ENCODE measurements at places on chromosomes 4 and X.

- DNase-seq = peak; percentile 68
Observed at GRCh38 chr4:186840222-186840701, 116.6 kb upstream of the FAT1 start.

DNA sequence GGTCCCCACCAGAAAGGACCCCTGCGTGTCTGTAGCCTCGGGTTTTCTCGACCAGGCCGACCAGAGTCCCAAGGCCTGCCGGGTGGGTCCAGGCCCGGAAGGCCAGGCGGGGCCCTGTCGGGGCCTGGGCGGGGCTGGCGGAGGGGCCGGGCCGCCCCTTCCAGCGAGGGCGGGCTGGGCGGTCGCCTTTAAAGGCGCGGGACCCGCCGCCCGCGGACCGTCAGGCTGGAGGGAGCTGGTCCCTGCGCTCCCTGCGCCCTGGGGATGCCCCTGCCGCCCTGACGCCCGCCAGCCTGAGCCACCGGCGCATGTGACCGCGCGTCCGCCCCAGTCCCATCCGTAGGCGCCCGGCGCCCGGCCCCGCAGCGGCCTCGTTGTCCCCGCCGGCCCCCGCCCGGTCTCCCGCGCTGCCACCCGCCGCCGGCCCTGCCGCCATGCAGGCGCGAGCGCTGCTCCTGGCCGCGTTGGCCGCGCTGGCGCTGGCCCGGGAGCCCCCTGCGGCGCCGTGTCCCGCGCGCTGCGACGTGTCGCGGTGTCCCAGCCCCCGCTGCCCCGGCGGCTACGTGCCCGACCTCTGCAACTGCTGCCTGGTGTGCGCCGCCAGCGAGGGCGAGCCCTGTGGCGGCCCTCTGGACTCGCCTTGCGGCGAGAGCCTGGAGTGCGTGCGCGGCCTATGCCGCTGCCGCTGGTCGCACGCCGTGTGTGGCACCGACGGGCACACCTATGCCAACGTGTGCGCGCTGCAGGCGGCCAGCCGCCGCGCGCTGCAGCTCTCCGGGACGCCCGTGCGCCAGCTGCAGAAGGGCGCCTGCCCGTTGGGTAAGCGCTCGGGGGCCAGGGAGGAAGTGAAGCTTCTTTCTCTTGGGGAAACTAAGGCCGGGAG lies at the start of gene HTRA3:
Gene HTRA3, plus strand, starts transcription at position 220 of the 883 bp plus-strand sequence. Its CDS starts 215 bp downstream, at position 435.
- DNase-seq = peak; percentile 79

GRCh38 chrX:729583-730409 lies 99.2 kb downstream of the SHOX start:
- DNase-seq = no peak

DNA sequence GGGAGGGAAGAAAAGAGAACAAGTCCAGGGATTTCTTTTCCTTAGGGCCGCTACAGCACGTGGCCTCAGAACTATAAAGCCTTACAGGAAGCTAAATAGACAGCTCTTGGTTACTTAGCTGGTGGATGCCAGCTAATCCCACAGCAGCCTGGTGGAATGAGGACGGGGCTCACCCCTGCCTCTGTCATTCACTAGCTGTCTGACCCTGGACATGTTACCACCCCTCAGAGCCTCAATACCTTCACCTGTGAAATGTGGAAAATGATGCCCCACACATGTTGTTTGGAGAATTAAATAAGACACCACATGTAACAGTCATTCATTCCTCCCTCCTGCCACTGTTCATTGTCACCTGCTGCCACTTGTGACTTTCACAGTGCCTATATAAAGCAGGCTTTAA lies 15.7 kb downstream of the CCKAR start:
- no peak for DNase-seq

GRCh38 chrX:142296421-142296820 lies 91.3 kb upstream of the MAGEC2 start:
- no peak for DNase-seq

- DNase-seq = no peak
Observed at GRCh38 chr4:85700362-85700761, 225.4 kb downstream of the ARHGAP24 start.

GRCh38 chr4:87783781-87784180 lies 15.6 kb upstream of the IBSP start:
- no peak for DNase-seq

DNA sequence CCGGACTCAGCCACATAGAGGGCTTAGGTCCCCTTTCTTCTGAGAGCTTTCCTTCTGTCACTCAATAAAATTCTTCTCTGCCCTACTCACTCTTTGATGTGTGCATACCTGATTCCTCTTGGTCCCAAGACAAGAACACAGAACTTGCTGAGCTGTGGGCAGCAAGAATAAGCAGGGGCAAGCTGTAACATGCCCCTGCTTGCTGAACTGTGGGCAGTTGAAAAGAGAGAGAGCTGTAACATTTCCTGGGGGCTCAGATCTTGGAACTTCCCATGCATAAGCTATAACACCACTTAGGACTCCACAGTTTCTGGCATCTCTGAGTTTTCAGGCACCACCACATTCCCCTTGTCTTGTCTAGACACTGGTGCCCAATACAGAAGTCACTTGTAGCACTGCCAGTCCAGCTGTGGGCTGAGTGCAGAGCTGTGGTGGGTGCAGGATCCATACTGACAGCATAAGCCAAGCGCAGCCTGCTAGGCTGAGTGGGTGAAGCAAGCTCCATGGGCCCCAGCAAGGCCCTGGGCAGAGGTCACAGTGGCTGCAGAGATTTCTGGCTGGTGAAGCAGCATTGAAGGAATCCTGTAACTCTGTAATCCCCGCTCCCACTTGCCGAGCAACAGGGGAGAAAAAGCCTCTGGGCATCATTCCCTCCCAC lies 241.2 kb downstream of the PCDH10 start:
- DNase-seq = no peak

DNA sequence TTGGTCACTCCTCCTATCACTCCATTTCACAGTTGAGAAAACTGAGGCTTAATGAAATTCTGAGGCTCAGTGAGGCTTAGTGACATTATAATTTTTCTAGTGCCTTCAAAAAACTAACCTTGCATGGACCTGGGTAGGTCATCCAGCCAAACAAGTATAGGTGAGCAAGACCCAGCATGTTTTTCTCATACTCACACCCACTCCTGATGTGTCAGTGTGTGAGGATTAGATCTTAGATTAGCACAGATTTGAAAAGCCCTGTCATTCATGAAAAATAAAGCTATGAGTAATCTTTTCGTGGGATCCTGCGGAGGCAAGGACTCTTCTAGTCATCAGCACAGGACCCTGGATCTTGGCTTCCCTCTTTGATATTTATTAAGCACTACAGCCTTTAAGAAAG lies 146.7 kb downstream of the CHIC2 start:
- DNase-seq = no peak

GRCh38 chr4:119211867-119212233 lies 663 bp upstream of the USP53 start:
- DNase-seq = no peak

DNA sequence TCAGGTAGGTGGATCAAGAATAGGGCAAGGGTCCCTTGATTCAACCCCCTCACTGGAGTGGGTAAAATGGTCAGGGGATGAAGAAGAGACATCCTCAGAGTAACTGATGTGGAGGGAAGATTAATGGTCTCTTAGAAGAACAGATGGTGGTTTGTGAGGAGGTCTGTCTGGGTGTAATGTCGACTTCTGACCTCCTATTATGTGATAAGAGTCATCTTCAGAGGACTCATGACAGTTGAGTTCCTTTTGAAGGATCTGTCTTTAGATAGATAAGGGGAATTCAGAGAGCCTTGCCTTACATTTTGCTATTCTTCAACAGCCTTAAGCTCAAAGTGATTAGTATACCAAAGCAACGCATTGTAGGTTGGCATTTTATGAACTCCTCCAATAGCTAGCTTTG lies 27.1 kb upstream of the MAGEA8 start:
- no peak for DNase-seq

DNA sequence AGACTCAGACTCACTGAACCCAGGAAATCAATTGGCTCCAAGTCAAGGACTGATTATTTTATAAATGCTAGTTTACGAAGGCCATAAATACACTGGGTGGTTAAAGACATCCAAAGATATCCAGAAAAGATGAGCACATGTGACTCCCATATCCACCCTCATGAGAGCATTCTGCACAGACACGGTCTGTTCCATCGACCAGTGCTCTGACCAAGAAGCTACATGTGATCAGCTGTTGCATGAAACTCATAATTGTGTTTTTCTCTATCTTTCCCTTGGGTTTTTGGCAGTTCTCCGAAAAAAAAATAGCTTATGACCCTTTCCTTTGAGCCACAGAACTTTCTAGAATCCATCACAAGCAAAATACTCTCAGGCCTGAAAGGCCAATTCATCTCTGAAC lies 2.7 kb upstream of the PIR start:
- DNase-seq = no peak

DNA sequence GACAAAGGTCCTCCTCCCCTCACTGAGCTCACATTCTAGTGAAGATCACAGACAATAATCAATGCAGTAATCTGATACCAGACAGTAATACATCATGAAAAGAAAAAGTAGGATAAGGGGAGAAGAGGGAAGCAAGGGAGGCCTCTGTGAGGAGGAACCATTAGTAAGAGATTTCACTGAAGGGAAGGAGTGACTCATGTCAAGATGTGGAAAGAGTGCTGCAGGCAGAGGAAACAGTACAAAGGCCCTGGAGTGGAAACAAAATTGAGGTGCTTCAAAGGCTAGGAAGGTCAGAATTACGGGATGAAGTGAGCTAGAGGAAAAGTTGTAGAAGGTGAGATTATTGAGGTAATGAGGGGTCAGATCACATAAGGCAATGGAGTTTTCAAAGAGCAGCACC lies 38.1 kb downstream of the LAMTOR3 start:
- no peak for DNase-seq

DNA sequence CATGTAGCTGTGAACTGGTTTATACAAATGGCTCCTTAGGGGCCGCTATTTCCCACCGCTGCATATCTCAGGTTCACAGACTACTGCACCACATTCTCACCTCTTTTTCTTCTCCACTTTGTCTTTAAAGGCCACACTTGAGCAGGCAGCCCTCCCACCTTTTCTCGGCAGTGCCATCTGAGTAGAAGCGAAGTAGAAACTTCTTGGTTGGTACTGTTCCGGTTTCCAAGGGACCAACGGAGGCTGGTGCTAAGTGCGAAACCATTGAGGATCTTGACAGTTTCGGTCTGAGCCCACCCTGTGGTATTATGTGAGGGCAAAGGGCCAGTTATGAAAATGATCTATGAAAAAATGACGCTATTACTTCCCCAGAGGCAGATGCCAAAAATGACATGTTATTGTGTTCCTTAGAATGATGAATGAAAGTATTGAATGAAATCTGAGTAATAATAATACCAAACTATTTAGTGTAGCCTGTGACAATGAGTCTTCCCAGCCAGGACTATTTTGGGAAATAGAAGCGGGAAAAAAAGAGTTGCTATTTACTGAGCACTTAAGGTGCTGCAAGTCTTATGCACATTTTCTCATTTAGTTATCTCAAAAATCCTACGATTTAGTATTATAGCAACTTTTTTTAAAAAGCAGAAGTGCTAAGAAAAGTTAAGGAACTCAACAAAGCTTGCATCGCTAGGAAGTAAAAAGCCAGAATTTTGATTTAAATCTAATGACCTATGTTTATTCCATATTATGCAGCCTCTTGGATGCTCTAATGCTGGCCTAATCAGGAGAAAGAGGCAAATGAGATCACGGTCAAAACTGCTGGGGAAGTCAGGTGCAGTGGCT lies 29.6 kb upstream of the CHRNA9 start:
- no peak for DNase-seq

DNA sequence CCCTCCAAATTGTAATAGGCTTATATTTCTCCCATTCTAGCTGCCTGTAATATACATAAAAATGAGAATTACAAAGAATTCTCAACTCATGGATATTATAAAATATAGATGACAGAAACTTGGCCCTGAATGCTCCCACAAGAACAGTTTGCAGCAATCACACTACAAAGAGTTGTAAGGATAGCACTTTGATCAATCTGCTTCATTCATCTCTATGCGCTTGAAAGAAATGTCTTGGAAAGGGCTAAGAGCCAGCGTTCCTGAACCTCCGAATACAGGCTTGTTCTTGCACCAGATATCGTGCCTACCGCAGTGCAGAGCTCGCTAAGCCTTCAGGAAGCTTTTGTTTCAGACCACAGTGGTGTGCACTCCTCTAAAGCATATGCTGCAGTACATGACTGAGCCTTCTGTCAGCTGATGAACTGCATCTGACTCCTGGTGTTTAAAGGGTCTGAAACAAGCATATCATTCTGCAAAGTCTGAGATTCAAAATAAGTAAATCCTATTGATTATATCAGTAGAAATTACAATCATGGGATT lies 417.6 kb upstream of the ZFP42 start:
- DNase-seq = no peak

All from uterus (tissue), 4 donors.